ENCODE measurements at places on chromosomes 11 and 22.

DNA sequence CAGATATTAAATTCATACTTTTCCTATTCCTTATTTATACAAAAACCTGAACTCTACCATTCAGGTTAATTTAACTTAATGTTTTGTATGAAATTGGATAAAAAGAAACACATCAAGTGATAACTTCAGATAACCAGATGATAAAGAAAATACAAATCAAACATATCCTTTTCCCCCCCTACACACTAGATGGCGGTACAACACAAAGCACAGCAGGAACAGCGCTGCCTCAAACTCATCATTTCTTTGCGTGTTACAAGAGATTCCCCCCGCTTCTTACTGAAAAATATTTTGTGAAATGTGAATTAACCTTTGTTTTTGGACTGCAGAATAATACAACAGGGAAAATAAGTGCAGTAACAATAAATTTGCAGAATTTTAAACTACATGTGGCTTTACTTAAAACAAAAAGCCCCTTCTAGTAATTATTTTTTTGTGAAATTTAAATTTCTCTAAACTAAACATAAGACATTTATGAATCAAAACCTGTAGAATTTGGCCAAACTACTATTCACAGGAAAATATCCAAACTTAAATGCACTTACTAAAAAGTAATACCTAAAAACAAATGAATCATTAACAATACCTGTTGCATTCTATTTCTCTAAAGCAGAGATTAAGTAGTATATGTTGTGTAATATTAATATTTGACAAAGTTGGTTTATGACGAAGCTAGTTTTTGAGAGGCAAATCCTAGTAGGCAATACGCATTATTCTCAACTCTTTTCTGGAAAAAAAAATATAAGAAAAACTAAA, 74.4 kb downstream of the ARHGAP32 start:
- DNase-seq: no peak

DNA sequence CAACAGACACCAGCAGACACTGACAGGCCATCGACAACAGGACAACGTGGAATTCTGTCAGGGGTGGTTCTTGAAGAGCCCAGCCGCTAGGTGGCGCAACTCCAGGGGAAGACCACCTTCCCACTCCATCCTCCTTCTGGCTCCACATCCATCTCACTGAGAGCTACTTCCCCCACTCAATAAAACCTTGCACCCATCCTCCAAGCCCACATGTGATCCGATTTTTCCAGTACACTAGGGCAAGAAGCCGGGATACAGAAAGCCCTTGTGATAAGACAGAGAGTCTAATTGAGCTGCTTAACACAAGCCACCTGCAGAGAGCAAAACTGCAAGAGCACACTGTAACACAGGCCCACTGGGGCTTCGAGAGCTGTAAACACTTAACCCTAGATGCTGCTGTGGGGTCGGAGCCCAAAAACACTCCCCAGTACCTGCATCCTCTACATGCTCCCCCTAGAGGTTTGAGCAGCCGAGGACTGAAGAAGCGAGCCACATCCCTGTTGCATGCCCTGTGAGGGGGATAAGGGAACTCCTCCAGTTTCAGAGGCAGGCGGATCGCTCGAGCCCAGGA, 11.5 kb upstream of the RAB39A start:
- DNase-seq: no peak

DNA sequence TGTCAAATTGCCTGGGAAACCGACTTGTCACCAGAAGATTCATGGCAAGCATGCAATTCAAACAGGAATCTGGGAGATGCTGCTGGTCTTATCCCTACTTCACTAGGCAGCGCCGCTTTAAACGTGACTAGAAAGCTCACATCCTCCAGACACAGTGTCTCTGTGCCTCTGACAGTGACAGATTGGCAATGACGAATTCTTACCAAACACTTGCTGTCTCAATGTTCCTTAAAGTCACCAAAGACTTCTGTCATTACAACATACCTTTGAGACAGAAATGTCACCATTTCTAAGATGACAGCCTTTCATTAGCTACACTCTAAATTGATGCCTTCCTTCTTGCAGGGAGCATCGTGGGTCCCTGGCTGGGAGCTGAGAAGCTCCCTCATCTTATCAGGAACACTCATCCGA, 197.8 kb downstream of the CWF19L2 start:
- DNase-seq: no peak

GRCh38 chr11:10392095-10393079, 62.7 kb upstream of the AMPD3 start:
- DNase-seq: no peak

GRCh38 chr11:84247926-84248325, 961.8 kb upstream of the CCDC90B start:
- DNase-seq: no peak

DNA sequence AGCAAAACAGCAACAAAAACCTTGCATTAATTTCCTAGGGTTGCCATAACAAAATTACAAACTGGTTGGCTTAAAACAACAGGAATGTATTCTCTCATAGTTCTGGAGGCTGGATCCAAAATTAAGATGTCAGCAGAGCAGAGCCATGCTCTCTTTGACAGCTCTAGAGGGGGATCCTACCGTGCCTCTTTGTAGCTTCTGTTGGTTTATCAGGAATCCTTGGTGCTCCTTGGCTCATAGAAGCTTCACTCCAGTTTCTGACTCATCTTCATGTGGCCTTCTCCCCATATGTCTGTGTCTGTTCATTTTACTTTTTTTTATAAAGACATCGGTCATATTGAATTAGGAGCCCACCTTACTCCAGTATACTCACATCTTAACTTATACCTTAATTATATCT, 90.5 kb upstream of the POU2AF2 start:
- no peak for DNase-seq

DNA sequence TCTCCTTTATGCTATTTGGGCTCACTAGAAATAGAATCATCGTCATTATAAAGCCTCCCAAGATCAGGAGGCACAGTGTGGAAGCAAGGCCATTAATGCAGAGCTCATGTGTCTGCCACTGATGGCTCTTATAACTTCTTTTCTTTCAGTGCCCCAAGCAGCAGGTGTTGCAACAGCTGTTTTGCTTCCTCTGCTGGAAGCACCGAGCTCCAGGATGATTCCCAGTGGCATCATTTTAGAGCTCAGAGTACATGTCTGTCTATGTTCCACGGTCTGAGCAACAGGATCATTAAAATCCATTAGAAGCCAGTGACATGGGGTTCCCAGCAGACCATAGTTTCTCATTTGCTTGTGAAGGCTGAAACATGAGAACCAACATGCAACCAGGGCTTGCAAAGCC, 803.0 kb upstream of the FAT3 start:
- no peak for DNase-seq

DNA sequence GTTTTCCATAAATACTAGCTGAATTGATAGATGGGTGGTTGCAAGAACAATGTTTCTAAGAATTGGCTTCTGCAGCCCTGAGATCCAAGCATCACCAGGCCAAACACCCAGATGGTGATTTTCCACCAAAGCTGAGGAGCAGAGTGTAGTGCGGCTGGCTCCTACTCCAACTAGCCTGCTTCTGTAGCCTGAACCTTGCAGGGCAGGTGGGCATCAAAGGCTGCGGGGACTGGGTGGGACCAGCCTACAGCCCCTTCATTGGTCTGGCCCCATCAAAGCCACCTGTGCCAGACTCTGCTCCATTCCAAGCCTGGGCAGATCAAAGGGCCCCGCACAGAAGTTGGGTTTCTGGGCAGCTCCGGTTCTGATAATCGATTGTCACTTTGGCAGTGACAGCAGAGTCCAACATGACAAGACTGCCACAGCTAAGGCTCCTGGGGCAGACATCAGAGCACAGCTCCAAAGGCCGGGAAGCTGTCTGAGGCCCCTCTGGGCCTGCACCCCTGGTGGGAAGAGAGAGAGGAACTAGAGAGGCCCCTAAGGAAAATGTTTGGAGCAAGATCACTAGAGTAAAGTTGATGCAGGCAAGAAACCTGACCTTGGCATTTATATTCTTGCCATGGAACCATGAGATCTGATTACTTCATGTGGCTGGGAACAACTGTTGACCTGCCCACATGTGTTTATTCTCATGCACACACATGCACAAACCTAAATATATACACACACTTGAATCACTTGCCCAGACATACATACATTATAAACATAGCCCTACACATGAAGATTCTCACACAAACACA, 582.9 kb downstream of the INSC start:
- DNase-seq: no peak

- DNase-seq: no peak
Measured at GRCh38 chr22:17695986-17696385, 57.4 kb downstream of the BCL2L13 start.

DNA sequence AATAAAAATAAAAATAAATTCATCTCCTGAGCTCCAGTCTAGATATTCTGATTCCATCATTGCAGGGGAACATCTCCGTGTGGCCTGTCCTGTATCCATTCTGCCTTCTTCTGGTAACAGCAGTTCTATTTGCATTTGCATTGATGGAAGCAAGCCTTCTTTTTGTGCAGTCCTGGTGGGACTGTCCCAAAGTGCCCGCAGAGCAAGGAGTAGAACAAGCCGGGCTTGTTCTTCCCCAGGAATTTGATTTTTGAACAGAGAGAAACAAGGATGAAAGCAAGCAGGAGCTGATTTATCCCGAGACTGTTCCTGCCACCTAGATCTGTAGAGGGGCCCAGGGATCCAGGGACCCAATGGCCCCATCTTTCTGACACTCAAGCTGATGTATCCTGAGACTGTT, 65.4 kb downstream of the SYN3 start:
- DNase-seq: no peak

- DNase-seq: no peak
Measured at GRCh38 chr11:34149786-34150185, 44.4 kb downstream of the NAT10 start.

DNA sequence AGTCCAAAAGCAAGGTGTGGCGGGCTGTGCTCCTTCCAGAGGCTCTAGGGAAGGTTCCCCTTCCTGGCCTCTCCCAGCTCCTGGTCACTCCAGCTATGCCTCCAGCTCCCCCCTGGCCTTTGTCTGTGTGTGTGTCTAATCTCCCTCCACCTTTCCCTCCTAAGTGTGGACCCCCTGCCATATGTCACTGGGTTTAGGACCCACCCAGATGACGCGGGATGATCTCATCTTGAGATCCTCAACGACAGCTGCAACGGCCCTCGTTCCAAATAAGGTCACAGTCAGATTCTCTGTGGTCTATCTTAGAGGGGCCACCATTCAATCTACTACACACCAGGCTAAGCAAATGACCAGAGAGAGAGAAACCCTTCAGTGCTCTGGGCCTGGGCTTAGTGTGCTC, 107.9 kb downstream of the ARHGAP8 start:
- DNase-seq: no peak

Measured in stimulated activated CD8-positive, alpha-beta memory T cell treated with anti-CD3 and anti-CD28 coated beads, Interleukin-7, amount 100 ng/mL, for 24 hours (primary cell).